Kidney epithelial cell (primary cell): ENCODE measurements at places on chromosomes 13 and 19.

DNA sequence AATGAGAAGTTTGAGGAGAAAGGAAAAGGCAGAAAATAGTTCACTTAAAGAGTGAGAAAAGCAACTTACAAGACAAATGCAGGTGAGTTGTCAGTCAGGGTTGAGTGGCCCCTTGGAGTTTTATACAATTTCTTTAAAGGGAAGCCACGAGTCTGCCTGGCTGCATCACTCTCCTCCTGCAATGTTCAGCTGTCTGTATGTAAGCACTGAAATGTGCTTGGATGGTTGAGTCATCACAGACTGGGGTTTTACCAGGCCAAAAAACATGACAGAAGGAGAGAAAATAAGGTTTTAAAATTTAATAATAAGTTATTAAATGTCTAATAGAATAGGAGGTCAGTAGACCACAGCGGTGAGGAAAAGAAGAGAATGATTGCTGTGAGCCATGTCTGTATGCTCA is 51.0 kb upstream of the FGF14 start:
- DNase-seq = peak; percentile 16

- no peak for DNase-seq
Observed at GRCh38 chr13:33919120-33919519, 101.2 kb downstream of the RFC3 start.

DNA sequence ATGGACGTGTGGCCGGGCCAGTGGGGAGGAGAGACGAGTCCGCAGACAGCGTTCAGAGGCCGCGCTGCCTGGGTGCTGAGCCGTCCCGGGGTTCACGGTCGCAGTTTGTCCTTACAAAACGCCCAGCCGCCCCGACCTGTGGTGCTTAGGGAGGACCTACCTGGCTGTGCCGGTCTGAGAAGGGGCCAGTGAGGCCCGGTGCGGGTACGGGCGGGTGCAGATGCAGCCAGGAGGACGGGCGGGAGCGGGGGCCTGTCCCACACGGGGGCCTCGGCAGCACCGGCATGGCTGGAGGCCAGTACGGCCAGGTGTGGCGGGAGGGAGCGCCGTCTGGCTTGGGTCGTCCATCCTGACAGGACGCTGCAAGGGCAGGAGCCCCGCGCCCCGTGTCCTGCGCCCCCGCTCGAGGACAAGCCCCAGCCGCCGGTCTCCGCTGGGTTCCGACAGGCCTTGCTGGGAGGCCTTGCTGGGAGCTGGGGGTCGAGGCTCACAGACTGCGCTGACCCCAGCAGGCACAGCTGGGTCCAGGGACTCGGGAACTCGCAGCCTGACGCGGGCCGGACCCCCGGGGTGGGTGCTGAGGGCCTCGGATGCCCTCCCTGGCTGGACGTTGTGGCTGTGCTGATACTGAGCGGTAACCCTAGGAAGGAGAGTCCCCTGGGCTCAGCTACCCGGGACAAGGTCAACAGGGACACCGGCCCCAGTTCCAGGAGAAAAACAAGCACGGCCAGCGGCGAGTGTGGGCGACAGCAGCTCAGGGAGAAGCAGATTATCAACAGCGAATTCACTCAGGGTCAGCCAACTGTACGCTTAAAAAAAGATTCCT is 5.3 kb upstream of the PROZ start:
- DNase-seq = no peak

DNA sequence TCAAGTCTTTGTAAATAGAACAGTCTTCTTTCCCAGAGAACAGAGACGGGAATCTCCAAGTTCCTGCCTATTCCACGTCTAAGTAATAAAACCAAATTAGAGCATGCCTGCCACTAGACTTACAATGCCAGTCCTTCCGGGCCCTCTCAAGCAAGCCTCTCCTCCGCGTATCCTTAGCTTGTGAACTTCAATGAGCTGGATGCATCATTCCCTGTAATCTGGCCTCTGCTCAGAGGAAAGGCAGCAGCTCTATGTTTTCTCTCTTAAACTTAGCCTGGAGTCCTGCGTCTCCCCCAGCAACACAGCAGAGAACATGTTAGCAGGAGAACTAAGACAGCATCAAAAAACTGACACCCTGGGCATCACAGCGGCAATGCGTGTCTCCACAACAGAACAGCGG is 8.2 kb downstream of the NALCN start:
- no peak for DNase-seq

GRCh38 chr13:35387682-35388250 is 88.7 kb downstream of the MAB21L1 start:
- DNase-seq = no peak

DNA sequence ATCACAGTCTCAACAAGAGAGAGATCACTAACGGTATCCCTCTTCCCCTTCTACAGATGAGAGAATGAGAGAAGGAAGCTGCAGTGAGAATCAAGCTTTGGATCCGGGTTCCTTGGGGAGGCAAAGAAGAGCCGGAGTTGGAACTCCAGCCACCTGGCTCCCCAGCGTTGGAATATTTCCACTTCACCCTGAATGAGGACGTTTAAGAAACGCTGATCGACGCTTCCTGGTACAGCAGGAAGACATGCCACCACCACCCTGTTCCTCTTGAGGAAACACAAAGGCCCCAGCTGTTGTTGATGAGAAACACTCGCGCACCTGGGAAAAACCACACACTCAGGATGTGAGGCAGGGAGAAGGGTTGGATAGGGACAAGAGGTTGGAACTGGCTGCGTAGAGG is 11.3 kb upstream of the CACNG8 start:
- no peak for DNase-seq

- no peak for DNase-seq
Observed at GRCh38 chr13:112741185-112741755, 51.4 kb downstream of the ATP11A start.

- DNase-seq = peak; percentile 71
Observed at GRCh38 chr19:52397310-52398080, at the start of gene ZNF528. Gene ZNF528 (plus strand): TSS chr19:52397849. CDS start chr19:52402014, 4,165 bp downstream.

- no peak for DNase-seq
Observed at GRCh38 chr19:56174550-56174949, 1.3 kb upstream of the GALP start.

- no peak for DNase-seq
Observed at GRCh38 chr19:7905268-7905667, 1.6 kb downstream of the MAP2K7 start.

DNA sequence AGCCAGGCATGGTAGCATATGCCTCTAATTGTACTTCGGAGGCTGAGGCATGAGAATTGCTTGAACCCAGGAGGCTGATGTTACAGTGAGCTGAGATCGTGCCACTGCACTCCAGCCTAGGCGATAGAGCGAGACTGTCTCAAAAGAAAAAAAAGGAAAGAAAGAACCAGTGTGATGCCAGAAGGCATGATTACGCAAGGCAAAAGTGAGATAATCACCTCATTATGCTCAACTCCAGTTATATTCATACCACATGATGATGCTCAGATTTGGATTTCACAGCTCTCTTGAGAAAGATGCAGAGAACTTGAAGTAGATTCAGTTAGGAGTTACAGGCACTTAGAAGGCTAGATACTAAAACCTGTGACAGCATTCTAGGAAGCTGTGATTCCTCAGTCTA is 21.8 kb downstream of the RCBTB1 start:
- no peak for DNase-seq

GRCh38 chr19:33638167-33639034 is 16.6 kb downstream of the CHST8 start:
- DNase-seq = no peak

- DNase-seq = no peak
Observed at GRCh38 chr13:30867089-30867669, 38.9 kb upstream of the MEDAG start.

GRCh38 chr19:14138576-14139265 is 2.3 kb upstream of the ASF1B start:
- DNase-seq = no peak

- no peak for DNase-seq
Observed at GRCh38 chr19:53432088-53432661, 391 bp downstream of the ZNF761 start.

GRCh38 chr13:52921194-52921593 is 72.8 kb upstream of the PCDH8 start:
- no peak for DNase-seq

GRCh38 chr13:111359237-111359915 is 38.9 kb downstream of the TEX29 start:
- DNase-seq = no peak

DNA sequence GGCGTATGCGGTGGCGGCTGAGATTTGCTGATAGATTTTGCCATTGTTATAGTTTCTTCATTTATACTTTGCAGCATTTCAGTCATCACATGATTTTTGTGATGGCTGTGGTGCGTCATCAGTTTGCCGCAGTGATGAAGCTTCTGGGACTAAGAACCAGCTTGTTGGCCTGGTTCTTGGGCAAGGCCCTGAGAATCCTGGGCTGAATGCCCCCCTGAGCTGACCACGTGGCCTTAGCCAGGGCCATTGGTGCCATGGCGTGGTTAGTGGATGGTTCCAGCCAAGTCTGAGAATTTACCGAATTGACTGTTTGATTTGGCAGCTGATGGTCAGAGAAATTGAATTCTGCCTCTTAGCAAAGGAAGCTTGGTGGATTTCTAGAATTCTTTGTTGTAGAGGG is 17.8 kb downstream of the GATAD2A start:
- DNase-seq = no peak

DNA sequence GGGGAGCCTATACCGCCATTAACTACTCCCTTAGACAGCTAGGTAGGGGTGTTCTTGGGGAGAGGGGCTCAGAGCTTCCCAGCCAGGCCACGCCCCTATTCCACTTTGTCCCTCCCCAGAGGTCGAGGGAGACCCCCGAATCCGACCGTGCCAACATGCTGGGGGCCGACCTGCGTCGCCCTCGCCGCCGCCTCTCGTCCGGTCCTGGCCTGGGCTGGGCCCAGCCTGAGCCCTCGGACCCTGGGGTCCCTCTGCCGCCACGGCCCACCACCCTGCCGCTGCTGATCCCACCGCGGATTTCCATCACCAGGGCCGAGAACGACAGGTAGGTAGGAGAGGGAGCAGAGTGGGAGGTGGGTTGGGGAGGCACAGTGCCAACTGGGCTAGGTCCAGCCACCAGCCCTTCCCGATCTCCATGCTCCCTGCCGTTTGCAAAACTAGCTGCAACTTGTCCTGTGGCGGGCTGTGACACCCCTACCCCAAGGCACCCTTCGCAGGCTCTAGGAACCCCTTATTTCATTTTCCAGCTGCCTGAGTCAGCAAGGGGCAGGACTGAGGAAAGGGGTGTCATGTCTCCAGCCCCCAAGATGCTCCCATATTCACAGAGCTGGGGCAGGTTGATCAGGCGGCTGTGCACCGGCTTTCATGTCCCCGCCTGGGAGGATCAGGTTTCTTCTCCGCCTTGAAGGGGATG is 2.6 kb upstream of the PDE4A start:
- no peak for DNase-seq

DNA sequence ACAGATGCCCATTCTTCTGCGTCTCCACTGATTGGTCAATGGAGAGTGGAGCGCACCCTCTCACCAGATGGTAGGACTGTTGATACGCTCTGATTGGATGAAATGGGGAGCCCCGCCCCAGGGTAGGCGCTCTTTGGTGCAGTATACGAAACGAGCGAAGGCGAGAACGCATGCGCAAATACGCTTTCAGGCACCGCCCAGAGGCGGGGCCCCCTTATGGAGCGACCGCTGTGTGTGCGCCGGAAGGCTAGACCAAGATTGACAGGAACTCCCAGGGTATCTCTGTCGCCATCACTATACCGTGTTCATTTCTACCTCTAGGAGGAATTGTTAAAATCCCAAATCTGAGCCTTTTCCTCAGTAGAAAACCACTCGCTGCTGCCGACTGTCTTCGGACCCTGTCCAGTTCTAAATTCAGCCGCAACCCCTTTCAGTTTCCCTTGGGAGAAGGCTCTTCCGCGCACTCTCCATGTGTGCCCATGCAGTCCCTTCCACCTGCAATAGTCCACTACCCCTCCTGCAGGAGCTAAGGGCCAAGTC is 720 bp upstream of the HNRNPL start:
- DNase-seq = no peak

DNA sequence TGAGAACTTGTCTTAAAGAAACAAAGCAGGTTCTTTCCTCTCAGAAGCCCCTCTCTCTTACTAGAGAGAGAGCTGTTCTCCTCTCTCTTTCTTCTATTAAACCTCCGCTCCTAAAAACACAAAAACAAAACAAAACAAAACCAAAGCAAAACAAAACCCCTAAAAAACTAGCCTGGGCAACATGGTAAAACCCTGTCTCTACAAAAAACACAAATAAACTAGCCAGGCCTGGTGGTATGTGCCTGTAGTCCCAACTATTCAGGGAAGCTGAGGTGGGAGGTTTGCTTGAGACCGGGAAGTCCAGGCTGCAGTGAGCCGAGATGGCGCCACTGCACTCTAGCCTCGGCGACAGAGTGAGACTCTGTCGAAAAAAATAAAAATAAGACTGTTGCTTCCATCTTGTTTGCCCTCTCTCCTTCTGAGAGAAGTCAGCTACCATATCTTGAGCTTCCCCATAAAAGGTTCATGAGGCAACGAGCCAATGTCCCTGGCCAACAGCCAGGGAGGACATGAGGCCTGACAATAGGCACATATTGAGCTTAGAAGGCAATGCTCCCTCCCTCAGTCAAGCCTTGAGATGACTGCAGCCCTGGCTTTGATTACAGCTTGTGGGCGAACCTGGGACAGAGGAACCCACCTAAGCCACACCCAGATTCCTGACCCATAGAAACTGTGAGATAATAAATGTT is 17.5 kb upstream of the FLT3 start:
- DNase-seq = no peak

- DNase-seq = no peak
Observed at GRCh38 chr13:29754473-29754806, 96.0 kb downstream of the UBL3 start.

DNA sequence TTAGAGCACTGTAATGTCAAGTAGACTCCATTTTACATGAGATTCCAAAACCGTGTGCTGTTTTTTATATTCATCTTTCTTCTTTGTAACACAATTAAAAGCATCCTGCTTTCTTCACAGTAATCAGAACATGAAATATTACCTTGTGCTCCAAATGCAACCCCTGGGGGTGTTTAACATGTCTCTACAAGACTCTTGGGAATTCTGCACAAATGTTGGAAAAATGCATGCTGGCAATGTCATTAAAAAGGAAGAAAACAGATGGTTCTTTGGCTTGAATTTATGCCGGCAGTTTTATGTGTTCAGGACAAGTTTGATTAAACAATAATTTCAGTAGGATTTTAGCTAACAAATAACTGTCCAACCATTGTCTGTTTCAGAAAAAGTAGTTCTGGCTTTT is 159.1 kb downstream of the LIG4 start:
- no peak for DNase-seq

- DNase-seq = no peak
Observed at GRCh38 chr19:19540715-19541515, 2.9 kb downstream of the CILP2 start.
